ENCODE measurements at places on chromosomes 3 and 15. TPM values are rescaled to one million over a fixed set of nuclear protein-coding genes. Genes with fewer than 3 reads are reported as not detected.

CRYGS gene
- total RNA-seq = 1.8 TPM

CCR3 gene
- not detected for total RNA-seq

C2CD4A gene
- total RNA-seq = 16.1 TPM

AMOTL2 gene
- 35.7 TPM for total RNA-seq

TJP1 gene
- 53.5 TPM for total RNA-seq

HLTF gene
- 7.6 TPM for total RNA-seq

CAPN3 gene
- 1.8 TPM for total RNA-seq

CCDC39 gene
- total RNA-seq = not detected

SOX14 gene
- total RNA-seq = not detected

RBPMS2 gene
- 0.63 TPM for total RNA-seq

CLDN11 gene
- total RNA-seq = 0.46 TPM

GRCh38 chr3:43477600-43477999 lies 144.2 kb downstream of the ANO10 start:
- no peak for DNase-seq
- H3K27me3 ChIP-seq = no peaks in the 10 kb centered on the region
- no peaks in the 10 kb centered on the region for H3K4me1 ChIP-seq
- no peak overlapping the region for H3K4me3 ChIP-seq
- no peak overlapping the region for H3K27ac ChIP-seq

DNA sequence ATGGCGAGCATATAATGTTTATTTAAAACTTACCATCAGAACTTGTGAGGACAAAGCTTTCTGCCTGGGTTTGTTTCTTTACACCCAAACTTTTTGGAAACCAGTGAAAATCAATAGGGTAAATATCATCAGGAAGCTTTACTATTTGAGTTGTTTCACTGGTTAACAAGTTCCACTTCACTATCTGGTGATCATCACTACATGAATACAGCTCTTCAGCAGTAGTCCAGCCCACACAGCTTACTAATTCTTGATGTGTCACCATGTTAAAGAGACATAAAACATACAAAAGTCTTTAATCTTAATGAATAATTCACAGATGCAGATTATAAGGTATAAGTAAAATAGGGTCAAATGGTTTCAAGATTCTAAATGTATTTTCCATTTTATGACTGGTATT lies 17.6 kb downstream of the IFT80 start:
- no peaks in the 10 kb centered on the region for H3K4me1 ChIP-seq
- no peaks in the 10 kb centered on the region for H3K36me3 ChIP-seq
- H3K27ac ChIP-seq = no peak overlapping the region
- no peaks in the 10 kb centered on the region for H3K27me3 ChIP-seq
- DNase-seq = no peak

GRCh38 chr3:52004163-52004787 lies 8.6 kb upstream of the RPL29 start:
- DNase-seq = no peak
- H3K36me3 ChIP-seq = no peaks in the 10 kb centered on the region
- H3K27ac ChIP-seq = no peak overlapping the region
- H3K4me3 ChIP-seq = no peak overlapping the region

- H3K27ac ChIP-seq = no peak overlapping the region
- H3K27me3 ChIP-seq = no peaks in the 10 kb centered on the region
- H3K36me3 ChIP-seq = no peaks in the 10 kb centered on the region
- H3K4me3 ChIP-seq = no peak overlapping the region
- H3K4me1 ChIP-seq = peaks cover 59% of the 10 kb centered on the region
Measured at GRCh38 chr3:140950863-140951262, 9.2 kb downstream of the SLC25A36 start.

- no peaks in the 10 kb centered on the region for H3K27me3 ChIP-seq
- H3K27ac ChIP-seq = no peak overlapping the region
- H3K4me3 ChIP-seq = no peak overlapping the region
- DNase-seq = no peak
Measured at GRCh38 chr15:95259513-95259912, 1028.2 kb downstream of the MCTP2 start.

- H3K27ac ChIP-seq = no peak overlapping the region
- no peak overlapping the region for H3K4me3 ChIP-seq
- H3K36me3 ChIP-seq = no peaks in the 10 kb centered on the region
- no peak for DNase-seq
- no peaks in the 10 kb centered on the region for H3K27me3 ChIP-seq
Measured at GRCh38 chr3:22977650-22978289, 225.4 kb upstream of the UBE2E2 start.

GRCh38 chr3:125357032-125357658 lies 18.0 kb downstream of the ZNF148 start:
- DNase-seq = peak; percentile 71
- H3K27ac ChIP-seq = peak overlapping the region; percentile 17
- H3K4me3 ChIP-seq = peak overlapping the region; percentile 60
- H3K4me1 ChIP-seq = peaks cover 9% of the 10 kb centered on the region
- H3K27me3 ChIP-seq = no peaks in the 10 kb centered on the region

DNA sequence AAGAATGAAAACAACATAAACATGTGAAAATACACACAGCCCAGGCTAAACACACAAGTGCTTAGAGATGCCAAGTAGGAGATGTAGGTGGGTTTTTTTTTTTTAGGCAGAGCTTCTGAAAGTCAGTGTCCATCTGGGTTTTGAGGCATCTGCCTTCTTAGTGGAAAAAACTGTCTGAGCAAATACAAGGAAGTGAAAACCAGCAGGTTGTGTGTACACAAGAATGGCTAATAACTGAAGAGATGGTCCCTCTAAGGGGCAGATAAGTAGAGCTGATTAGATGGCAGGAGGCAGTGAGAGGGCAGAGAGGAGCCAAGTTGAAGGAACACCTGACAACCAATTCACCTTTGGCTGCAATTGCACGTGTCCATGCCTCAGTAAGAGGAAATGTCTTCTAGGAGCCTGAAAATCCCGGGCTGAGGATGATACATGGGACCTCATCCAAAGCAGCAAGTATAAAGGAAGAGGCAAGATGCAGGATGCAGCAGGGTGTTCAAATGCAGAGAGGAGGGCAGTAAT lies 34.9 kb downstream of the CYP19A1 start:
- H3K27ac ChIP-seq = no peak overlapping the region
- H3K36me3 ChIP-seq = no peaks in the 10 kb centered on the region
- no peaks in the 10 kb centered on the region for H3K27me3 ChIP-seq
- no peak for DNase-seq

DNA sequence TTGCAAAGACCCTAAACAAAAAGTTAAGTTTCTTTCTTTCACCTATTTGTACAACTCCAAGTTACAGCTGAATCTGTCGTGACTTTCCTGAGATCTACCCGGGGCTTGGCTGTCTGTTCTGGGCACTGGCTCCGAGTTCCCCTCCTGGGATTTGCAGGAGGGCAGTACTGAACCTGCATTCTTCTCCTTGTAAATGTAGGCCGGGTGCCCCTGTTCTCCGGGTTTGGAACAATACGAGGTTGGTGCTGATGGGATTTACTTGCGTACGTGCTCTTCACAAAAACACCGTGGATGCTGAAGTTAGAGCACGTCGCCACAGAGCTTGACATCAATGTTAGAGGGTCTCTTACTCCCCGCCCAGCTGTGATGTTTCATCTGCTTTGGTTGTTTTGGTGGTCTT lies 48.1 kb downstream of the KLHL25 start:
- DNase-seq = no peak
- H3K36me3 ChIP-seq = peaks cover 42% of the 10 kb centered on the region
- no peak overlapping the region for H3K27ac ChIP-seq
- H3K27me3 ChIP-seq = no peaks in the 10 kb centered on the region
- no peak overlapping the region for H3K4me3 ChIP-seq

DNA sequence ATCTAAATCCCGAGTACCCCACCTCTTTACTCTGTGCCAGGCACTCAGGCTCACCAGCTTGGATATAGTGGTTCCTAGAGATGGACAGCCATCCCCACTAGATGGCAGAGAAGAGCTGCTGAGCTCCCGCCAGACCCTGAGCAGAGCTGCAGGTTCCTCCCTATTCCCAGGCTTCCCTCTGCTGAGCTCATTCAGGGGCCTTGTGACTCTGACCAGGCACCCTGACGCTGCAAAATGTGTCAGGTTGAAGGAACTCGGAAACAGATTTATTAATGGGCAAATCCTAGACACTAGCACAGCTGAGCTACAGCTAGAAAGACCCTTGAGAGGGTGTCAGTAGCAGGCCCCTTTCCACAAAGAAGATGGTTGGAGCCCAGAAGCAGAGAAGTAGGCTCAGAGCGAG lies 38.2 kb upstream of the RHO start:
- H3K4me1 ChIP-seq = no peaks in the 10 kb centered on the region
- H3K4me3 ChIP-seq = no peak overlapping the region
- peak; percentile 84 for DNase-seq
- H3K27me3 ChIP-seq = no peaks in the 10 kb centered on the region

DNA sequence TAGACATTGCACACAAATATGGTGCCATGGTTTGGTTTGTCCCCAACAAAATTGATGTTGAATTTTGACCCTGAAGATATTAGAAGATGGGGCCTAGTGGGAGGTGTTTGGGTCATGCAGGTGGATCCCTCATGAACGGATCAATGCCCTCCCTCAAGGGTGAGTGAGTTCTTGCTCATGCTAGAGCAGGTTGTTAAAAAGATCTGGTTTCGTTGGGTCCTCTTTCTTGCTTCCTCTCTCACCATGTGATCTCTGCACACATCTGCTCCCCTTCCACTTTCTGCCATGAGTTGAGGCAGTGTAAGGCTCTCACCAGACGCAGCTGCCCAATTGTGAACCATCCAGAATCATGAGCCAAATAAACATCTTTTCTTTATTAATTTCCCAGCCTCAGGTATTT lies 87.8 kb upstream of the MDFIC2 start:
- no peak for DNase-seq
- H3K4me3 ChIP-seq = no peak overlapping the region
- no peaks in the 10 kb centered on the region for H3K4me1 ChIP-seq
- H3K36me3 ChIP-seq = no peaks in the 10 kb centered on the region

- no peaks in the 10 kb centered on the region for H3K4me1 ChIP-seq
- H3K27ac ChIP-seq = no peak overlapping the region
- no peaks in the 10 kb centered on the region for H3K36me3 ChIP-seq
- H3K4me3 ChIP-seq = no peak overlapping the region
- no peaks in the 10 kb centered on the region for H3K27me3 ChIP-seq
- DNase-seq = no peak
Measured at GRCh38 chr15:94079968-94080367, 151.4 kb upstream of the MCTP2 start.

GRCh38 chr15:47961401-47962090 lies 159.2 kb upstream of the SLC24A5 start:
- DNase-seq = no peak
- H3K4me3 ChIP-seq = no peak overlapping the region
- H3K4me1 ChIP-seq = no peaks in the 10 kb centered on the region
- H3K27ac ChIP-seq = no peak overlapping the region
- H3K27me3 ChIP-seq = no peaks in the 10 kb centered on the region
